ENCODE measurements at places on chromosomes 4 and X.

DNA sequence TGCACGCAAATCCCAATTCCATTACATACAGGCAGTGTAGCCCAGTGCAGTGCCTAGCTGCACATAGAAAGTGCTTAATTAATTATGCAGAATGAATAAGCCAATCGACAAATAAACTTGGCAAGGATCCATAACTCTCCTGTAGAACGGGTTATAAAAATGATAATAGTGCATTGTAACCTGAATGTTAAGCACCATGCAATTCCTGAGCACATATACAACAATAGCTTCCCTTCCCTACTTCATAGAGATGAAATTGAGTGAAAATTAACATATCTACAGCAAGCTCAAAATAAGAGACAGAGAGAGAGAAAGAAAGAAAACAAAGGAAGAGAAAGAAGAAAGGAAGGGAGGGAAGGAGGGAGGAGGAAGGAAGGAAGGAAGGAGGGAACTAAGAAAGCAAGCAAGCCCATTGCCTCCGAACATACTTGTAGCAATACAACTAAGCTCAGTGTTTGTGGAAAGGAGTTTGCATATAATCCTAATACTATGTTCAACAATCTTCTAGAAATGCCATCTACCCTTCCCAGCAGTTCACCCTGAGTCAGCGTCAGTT, 1074.0 kb upstream of the LCORL start:
- no peak for DNase-seq

GRCh38 chr4:83382850-83383249, 48.2 kb upstream of the HPSE start:
- DNase-seq = no peak

- DNase-seq = no peak
These were observed 213.4 kb upstream of the JADE1 start for GRCh38 chr4:128596115-128596514.

DNA sequence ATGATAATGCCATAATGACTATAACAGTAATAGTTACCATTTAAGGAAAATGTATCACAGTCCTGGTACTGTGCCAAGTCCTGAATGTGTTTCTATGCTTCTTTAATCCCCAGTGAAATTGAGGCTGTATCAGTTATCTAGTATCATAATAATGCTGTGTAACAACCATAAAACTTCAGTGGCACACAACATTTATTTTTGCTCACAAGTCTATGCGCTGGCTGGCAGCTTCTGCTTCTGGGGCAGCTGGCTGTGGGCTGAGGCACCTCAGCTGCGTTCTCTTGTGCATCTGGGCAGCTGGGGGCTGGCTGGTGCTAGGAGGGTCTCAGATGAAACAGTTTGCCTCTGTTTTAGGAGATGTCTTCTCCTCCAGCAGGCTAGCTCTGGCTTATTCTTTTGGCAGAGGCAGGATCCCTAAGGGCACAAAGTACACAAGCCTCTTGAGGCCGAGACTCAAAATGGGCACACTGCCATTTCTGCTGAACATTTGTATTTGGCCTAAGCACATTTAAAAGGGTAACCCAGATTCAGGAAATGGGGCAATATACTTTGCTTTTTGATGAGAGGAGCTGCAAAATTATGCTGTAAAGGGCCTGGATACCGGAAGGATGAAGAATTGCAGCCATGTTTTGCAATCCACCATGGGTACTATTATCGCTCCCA, 62.6 kb upstream of the DHX15 start:
- no peak for DNase-seq

DNA sequence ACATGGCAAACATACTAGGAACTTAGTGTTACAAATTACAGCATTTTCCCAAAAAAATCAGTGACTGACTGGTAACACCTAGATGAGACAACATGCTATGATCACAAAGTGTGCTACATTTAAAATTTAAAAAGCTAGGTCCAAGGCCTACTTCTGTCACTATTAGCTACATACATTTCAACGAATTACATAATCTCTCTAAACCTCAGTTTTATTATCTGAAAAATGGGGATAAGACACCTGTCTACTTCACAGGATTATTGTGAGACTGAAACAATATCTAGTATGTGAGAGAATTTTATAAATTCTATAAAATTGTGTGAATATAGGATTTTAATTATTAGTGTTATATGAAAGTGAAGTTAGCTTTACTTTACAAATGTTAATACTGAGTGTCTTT, 228.5 kb downstream of the DCLK2 start:
- DNase-seq = no peak

- DNase-seq = no peak
These were observed 8.5 kb upstream of the BMP3 start for GRCh38 chr4:81021981-81022380.

GRCh38 chr4:176755613-176756012, 37.1 kb downstream of the VEGFC start:
- no peak for DNase-seq

- DNase-seq = no peak
These were observed 417.8 kb upstream of the INTU start for GRCh38 chr4:127214931-127215330.

DNA sequence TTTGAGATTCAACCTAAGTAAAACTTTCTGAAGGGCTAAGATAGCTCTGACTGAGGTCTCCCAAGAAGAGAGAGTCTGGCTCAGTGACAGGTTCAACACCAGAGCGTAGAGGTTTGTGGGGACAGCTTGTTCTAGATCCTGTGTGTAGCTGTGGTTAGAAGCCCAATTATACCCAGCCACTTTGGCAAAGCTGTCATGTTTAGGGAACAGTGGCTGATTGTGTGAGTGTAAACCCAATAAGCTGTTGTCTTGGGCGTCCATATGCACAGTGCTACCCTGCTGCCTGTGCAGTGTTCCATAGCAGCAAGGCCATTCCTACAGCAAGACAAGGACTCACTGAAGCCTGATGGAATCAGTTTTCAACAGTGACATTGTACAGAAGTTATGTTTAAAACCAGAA, 11.2 kb upstream of the SCRG1 start:
- DNase-seq = peak; percentile 29

DNA sequence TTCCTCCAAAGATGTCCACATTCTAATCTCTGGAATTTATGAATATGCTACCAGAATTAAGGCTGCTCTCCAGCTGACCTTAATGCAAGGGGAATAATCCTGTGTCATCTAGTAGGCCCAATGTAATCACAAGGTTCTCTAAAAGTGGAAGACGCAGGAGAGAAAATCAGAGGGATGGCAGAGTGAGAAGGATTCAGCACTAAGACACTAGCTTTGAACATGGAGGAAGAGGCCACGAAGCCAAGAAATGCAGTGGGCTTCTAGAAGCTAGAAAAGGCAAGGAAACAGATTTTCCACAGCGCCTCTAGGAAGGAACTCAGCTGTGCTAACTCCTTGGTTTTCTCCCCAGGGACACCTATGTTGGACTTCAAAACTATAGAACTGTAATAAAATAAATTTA, 240.7 kb upstream of the TRAM1L1 start:
- DNase-seq = no peak

DNA sequence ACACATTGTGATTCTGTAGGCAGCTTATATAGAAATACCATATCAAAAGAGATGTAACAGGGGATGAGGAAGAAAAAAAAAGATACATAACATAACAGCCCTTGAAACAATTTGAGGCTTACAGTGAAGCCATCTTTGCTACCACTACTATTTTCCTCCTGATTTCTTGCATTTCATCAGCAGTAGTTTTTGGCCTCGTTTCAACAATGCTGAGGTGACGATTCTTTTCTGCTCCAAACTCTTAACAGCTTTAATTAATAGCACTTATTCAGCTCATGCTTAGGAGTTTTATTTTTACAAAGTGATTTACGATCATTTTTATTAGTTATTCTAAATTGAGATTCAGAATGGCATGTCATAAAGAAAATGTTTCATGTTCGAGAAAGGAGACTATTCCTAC, 163.2 kb downstream of the DCK start:
- no peak for DNase-seq

DNA sequence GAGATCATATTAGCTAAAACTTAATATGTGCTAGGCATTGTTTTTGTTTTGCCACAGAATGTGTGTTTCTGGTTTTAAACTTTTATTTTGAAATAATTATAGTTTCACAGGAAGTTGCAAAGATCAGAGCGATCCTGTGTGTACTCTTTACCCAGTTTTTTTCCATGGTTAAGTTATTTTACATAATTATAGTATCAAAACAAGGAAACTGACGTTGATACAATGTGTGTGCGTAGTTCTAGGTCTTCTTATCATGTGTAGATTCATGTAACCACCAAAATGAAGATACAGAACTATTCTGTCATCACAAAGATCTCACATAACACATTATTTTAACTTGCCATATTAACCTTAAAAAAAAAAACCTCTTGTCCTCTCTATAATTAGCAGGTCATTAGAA, 69.2 kb downstream of the BLTP1 start:
- no peak for DNase-seq

- DNase-seq = no peak
These were observed 553.0 kb upstream of the CPEB2 start for GRCh38 chr4:14449308-14449707.

GRCh38 chrX:129678614-129679195, 23.9 kb upstream of the APLN start:
- peak; percentile 41 for DNase-seq

DNA sequence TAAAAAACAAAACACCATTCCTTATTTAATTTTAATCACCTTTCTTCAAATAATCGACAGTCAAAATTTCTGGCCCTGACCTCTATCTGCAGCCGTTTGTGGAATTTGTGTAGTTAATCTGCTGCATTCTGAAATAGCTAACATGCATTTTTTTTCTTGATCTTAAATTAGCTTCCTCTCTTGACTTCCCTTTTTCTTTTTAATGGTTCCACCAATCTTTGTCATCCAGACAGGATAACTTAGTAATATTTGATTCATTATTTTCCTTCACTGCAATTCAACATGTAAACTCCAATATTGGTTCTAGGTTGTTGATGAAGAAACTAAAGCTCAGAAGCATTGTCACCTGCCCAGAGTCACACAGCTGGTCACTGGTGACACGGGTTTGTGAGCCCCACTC, 77.3 kb downstream of the ARHGAP10 start:
- DNase-seq = no peak

DNA sequence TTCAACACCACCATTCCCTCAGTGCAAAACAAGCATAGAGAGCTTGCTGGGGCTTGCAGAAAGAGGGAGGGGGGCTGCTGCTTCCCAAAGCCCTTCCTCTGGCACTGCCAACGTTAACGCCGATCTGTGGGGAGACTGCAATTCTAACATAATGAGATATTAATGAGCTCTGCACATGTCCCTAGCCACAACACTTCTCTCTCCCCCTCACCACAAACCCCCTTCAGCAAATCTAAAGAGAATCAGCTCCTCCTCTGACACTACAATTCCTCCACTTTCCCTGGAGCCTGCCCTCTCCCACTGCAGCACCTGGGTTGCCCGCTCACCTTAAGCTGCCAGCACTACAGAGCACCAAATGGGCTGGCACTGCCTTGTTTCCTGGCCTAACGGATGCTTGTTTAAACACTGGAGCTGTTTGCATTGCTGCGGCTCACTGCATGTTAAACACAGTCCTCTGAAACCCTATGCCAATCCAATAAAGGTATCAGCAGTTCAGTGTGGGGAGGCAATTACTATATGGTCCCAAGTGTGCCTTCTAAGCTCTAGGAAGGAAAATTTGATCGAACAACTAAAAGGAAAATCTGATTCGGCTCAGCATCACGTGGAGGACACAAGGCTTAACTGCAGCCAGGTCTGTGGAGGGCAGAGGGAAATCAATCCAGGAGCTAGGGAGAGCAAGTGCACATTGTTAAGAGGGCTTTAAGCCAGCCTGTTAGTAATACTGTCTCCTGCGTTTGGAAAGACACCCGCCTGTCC, 232.4 kb downstream of the MAML3 start:
- DNase-seq = peak; percentile 83

- DNase-seq = no peak
These were observed 189.6 kb downstream of the TMEM47 start for GRCh38 chrX:34467437-34467836.

DNA sequence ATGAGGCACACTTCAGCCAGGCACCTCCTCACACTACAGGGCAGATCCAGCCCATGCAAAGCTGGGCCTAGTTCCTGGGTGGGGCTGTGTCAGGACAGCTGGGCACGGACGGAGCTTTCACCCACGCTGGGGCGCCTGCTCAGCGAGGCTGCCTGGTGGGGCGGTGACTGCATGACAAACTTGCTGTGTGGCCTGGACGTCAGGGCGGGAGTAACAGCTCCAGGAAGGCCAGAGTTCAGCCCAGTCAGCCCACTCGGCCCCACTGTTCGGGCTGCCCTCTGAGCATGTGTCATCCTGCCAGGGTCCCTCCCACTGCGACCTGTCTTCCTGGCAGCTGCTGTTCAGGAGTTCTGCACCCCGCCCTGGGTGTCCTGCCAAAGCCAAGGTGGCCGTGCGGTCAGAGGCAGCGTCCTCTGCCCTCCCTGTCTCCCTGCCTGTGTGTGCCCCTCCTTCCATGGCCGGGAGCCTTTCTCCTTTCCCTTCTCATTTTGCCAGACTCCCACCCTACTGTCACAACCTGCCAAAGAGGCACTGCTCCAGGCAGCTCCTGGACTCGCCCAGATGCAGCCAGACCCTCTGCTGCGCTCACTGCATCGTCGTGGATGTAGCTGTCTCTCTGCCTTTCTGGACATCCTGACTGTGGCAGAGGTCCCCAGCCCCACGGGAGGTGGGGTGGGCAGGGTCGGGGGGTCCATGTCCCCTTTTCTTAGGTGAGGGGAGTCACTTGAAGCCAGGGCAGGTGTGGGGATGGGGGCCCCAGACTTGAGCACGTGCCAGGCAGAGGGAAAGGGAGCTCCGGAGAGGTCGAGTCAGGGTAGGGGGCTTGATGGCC, 33.0 kb upstream of the KIAA0232 start:
- no peak for DNase-seq

DNA sequence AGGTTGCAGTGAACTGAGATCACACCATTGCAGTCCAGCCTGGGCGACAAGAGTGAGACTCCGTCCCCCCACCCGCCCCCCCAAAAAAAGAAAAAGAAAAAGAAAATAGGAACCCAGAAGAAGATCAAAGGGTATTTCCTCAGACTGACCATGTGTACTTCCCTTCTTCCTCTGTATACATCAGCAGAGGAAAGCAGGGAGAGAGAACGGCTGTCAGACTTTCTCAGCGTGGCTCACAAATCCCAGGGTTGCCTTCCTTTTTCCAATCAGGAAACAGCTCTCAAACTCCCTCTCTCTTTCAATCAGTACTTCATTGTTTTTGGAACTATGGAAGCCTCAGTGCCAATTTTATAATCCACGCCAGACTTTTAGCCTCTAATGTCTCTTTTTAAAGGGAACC, 59.1 kb downstream of the CHRNA9 start:
- DNase-seq = no peak

- DNase-seq = no peak
These were observed 21.1 kb downstream of the TEC start for GRCh38 chr4:48248559-48248953.

GRCh38 chr4:13777341-13777740, 149.8 kb upstream of the BOD1L1 start:
- DNase-seq = no peak

GRCh38 chr4:100042235-100042634, 92.2 kb upstream of the H2AZ1 start:
- no peak for DNase-seq

GRCh38 chr4:123870216-123870876, 473.8 kb downstream of the SPRY1 start:
- DNase-seq = no peak

Data from C1 segment of cervical spinal cord (tissue), 14 donors.